Endothelial cell (in vitro differentiated cells): ENCODE measurements at places on chromosomes 3 and 15. TPM values are rescaled to one million over a fixed set of nuclear protein-coding genes. Genes with fewer than 3 reads are reported as not detected.

DNA sequence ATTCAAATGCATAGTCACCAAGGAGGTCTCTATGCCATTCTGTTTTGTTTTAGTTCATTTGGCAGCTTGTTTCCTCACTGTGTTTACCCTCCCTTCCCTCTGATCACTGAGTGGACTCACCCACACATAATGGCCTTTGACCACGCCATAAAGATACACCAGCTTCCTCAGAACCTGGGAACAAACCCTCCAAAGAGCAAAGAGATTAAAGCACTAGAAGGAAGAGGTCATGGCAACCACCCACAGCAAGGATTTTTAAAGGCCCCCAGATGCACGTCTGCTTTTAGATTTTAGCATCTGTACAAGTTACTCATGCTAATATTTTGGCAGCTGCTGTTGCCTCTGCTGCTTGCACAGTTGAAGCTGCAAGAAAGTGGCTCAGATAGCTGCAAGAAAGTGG, 47.9 kb upstream of the CADPS start:
- no peak overlapping the region for H3K27ac ChIP-seq
- H3K36me3 ChIP-seq, result no peaks in the 10 kb centered on the region
- peaks cover 5% of the 10 kb centered on the region for H3K27me3 ChIP-seq
- DNase-seq, result no peak
- no peak overlapping the region for H3K4me3 ChIP-seq

Gene THRB
- total RNA-seq, result 0.38 TPM

Gene ISLR
- 0.51 TPM for total RNA-seq

Gene IQCF5
- total RNA-seq, result not detected
